ENCODE measurements at places on chromosomes 1 and 21. TPM values are rescaled to one million over a fixed set of nuclear protein-coding genes. Genes with fewer than 3 reads are reported as not detected.

The FAM72B gene
- 1.9 TPM for total RNA-seq

The CR1L gene
- not detected for total RNA-seq

The CITED4 gene
- not detected for total RNA-seq

The TTC4 gene
- total RNA-seq: 27.1 TPM

The SLC44A5 gene
- total RNA-seq: not detected

DNA sequence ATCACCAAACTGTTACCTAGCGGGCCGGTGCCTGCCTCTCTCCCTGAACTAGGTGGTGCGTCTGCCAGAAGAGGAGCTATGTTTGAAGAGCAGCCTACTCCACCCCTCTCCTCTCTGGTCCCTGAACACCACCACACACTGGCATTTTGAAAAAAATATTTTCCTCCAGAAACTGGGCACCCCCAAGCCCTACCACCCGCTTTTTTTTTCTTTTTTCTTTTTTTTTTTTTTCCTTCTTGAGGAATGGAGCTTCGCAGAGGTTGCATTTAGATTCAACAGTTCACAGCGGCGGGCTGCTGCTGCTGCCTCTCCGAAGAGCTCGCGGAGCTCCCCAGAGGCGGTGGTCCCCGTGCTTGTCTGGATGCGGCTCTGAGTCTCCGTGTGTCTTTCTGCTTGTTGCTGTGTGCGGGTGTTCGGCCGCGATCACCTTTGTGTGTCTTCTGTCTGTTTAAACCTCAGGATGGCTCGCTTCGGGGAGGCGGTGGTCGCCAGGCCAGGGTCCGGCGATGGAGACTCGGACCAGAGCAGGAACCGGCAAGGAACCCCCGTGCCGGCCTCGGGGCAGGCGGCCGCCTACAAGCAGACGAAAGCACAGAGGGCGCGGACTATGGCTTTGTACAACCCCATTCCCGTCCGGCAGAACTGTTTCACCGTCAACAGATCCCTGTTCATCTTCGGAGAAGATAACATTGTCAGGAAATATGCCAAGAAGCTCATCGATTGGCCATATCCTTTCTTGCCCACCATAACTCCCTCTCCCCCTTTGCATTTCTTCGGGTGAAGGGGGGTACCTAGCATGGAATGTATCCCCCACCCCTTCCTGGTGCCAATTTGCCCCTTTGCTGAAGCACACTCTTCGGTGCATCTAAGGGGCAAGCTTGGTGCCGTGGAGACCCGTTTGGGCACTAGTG, at the start of gene CACNA1E:
Gene CACNA1E (plus strand): TSS at position 233 of the 911 bp plus-strand sequence. CDS start 228 bp downstream, at position 461.
- no peak within 1 kb of the TSS for H3K27ac ChIP-seq
- H3K27me3 ChIP-seq: peaks cover 70% of the 10 kb centered on the region
- no peaks in the 10 kb centered on the region for H3K4me1 ChIP-seq
- peak within 1 kb of the TSS; percentile 57 for H3K4me3 ChIP-seq

- no peaks in the 10 kb centered on the region for H3K36me3 ChIP-seq
- H3K4me3 ChIP-seq: no peak overlapping the region
- H3K27me3 ChIP-seq: no peaks in the 10 kb centered on the region
Observed at GRCh38 chr1:154902938-154903566, 33.0 kb upstream of the KCNN3 start.

DNA sequence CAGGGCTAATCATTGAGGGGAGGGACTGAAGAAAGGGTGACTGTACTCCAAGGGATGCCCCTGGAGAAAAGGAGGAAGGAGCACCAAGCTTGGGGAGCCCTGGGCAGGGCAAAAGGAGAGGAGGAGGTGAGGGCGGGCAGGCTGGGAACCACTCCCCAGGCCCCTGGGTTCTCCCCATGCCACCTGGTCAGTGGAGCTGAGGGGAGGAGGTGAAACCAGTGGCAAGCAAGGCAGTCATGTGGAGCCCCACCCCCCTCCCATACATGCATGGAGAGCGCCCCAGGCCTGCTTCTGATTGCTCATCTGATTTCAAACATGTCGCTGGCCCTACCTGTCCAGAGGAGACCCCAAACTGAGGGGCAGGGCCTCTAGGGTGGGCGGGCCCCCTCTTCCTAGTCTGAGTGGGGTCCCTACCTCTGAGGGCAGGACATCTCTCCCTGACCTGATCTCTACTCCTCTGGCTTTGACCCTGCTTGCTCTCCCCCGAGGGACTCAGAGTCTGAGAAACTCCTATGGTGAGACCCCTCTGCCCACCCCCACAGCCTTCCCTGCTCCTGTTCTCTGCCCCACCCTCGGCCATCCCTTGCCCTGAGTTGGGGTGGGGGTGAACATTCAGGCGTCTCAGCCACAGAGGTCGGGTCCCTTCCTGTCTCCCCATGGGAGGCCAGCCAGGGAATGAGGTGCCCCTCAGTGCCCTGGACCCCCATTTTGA, 18.6 kb downstream of the INSRR start:
- H3K27ac ChIP-seq: no peak overlapping the region
- no peak overlapping the region for H3K4me3 ChIP-seq
- no peak for DNase-seq
- H3K27me3 ChIP-seq: peaks cover 32% of the 10 kb centered on the region

- no peaks in the 10 kb centered on the region for H3K36me3 ChIP-seq
- no peak overlapping the region for H3K4me3 ChIP-seq
- H3K4me1 ChIP-seq: peaks cover 35% of the 10 kb centered on the region
- no peak overlapping the region for H3K27ac ChIP-seq
Observed at GRCh38 chr1:66731170-66731865, 20.9 kb upstream of the DYNLT5 start.

Data from GM23248 (cell line).